ENCODE measurements at places on chromosomes 13 and 19.

GRCh38 chr19:933553-933882 lies 7.7 kb downstream of the ARID3A start:
- no peak for DNase-seq

- no peak for DNase-seq
Observed at GRCh38 chr13:32669030-32669646, 82.9 kb downstream of the PDS5B start.

DNA sequence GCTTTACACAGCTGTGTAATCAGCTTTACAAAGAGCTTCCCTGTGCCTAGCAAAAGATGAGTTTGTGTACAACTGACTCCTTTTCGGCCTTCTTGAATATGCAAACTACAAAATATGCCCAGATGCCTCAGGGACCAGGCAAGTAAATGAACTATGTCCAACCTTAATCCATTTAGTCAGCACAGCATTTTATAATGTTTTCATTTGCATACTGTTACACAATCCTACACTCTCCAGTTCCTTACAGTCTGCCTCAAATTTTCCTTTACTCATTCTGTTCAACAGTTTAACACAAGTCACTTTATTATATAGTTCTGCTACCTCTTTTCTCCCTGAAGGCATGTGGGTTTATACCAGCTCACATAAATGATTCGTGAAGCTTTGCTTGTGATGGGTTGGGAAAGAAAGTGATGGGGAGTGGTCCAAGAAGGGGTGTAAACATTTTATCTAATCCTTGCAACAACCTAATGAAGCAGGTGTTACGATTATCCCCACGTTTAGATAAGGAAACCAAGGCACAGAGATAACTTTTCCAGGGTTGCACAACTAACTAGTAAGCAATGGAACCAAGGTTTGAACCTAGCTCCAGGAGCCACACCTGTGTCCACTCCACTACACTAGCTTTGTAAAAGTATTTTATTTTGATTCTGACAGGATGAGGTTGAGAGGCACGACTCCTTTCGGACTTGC lies 3.3 kb upstream of the USP12 start:
- DNase-seq, result no peak

- DNase-seq, result no peak
Observed at GRCh38 chr19:23699521-23699860, 12.5 kb upstream of the ZNF675 start.

- no peak for DNase-seq
Observed at GRCh38 chr19:11067356-11068113, 21.7 kb upstream of the LDLR start.
